Right lobe of liver (tissue), 6 donors: ENCODE measurements at places on chromosomes 12 and 14. TPM values are rescaled to one million over a fixed set of nuclear protein-coding genes. Genes with fewer than 3 reads are reported as not detected.

The NOP9 gene
- total RNA-seq: 14.5 TPM

The TMX1 gene
- 17.4 TPM for total RNA-seq

The SERPINA10 gene
- total RNA-seq: 212 TPM

The AKAP3 gene
- total RNA-seq: 2.4 TPM

The PTCSC3 gene
- total RNA-seq: not detected

The GLIPR1L1 gene
- total RNA-seq: not detected

The PGF gene
- 1.4 TPM for total RNA-seq

The PTPRB gene
- total RNA-seq: 35.9 TPM

The PZP gene
- total RNA-seq: 9.2 TPM

The DACT1 gene
- total RNA-seq: 1.2 TPM

The CLEC4D gene
- total RNA-seq: not detected

The IL22 gene
- total RNA-seq: not detected

The PTGER2 gene
- 1.00 TPM for total RNA-seq

The GALNT8 gene
- total RNA-seq: not detected

The PIWIL1 gene
- total RNA-seq: not detected

The IRAK3 gene
- total RNA-seq: 3.6 TPM

The CHFR gene
- 13.7 TPM for total RNA-seq

The NRL gene
- 2.7 TPM for total RNA-seq

The TAOK3 gene
- total RNA-seq: 20.5 TPM

The FAM90A1 gene
- total RNA-seq: 0.07 TPM

The PDE6H gene
- not detected for total RNA-seq

The EAPP gene
- 17.5 TPM for total RNA-seq

The RPL10L gene
- not detected for total RNA-seq

The RERG gene
- 0.72 TPM for total RNA-seq

The TMEM106C gene
- total RNA-seq: 32.2 TPM
